ENCODE measurements at places on chromosomes 16 and 17.

DNA sequence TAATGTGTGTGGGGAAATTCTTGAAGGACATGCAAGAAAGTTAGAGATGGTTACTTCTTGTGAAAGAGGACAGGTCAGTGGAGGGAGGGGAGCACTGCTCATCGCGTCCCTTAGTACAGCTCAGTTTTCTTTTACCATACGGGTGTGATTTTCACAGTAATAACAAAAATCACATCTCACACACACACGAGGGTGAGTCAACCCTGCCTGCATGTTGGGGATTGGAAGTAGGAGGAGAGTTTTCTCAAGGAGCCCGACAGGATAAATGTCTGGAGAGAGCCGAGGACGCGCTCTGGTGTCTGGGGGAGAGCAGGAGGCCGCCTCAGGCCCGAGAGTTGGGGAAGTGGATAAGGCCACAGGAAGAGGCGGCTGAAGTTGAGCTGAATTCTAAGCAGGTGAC, 16.4 kb downstream of the PLCD3 start:
- DNase-seq, result no peak

DNA sequence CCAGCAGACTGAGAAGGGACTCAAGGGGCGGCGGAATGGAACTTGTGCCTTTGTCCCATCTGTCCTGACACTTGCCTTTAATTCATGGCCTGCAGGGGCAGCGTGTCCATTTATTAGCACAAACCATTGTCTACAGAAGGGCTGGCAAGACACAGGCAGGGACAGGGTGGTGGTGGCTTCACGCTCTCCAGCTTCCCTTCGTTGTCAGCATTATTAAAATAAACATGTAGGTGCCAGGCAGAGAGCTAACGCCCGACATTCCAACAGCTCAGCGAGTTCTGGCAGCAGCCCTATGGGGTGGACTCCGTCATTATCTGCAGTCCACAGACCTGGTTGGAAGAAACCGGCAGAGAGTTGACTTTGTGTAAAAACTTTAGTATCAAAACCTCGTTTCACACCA, 16.3 kb downstream of the DNAI2 start:
- no peak for DNase-seq

- no peak for DNase-seq
Measured at GRCh38 chr17:42891539-42892152, 9.0 kb upstream of the G6PC1 start.

DNA sequence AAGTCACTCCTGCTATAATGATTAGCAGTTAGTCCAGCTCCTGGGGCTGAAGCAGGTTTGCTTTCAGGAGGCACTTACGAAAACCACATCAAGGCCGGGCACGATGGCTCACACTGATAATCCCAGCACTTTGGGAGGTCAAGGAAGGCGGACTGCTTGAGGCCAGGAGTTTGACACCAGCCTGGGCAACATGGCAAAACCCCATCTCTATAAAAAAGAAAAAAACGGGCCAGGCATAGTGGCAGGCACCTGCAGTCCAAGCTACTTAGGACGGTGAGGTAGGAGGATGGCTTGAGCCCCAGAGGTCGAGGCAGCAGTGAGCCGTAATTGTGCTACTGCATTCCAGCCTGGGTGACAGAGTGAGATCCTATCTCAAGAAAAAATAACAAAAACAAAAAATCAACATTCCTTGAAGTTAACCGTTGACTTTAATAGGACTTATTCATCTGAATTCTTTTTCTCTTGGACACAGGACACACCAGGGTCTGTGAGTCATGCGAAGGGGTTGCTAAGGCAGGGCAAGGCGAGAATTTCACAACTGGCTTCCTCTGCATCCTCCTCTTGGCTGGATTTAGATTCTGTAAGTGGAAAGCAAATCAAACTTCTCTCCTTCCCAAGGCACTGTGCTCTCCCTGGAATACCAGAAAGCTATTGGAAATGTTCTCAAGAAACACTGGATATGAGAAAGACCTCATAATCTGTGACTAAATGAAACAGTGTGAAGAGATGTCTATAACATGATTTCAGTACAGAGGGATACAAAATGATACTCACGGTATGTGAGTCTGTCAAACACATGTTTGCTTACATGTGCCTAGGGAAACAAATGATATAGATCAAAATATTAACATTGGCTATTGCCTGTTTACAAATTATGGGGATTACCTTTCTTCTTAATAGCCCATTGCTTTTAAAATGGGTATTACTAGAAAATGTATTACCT, 99.5 kb downstream of the SYCE1L start:
- DNase-seq, result no peak

GRCh38 chr16:23146877-23147601, 2.2 kb downstream of the USP31 start:
- no peak for DNase-seq

DNA sequence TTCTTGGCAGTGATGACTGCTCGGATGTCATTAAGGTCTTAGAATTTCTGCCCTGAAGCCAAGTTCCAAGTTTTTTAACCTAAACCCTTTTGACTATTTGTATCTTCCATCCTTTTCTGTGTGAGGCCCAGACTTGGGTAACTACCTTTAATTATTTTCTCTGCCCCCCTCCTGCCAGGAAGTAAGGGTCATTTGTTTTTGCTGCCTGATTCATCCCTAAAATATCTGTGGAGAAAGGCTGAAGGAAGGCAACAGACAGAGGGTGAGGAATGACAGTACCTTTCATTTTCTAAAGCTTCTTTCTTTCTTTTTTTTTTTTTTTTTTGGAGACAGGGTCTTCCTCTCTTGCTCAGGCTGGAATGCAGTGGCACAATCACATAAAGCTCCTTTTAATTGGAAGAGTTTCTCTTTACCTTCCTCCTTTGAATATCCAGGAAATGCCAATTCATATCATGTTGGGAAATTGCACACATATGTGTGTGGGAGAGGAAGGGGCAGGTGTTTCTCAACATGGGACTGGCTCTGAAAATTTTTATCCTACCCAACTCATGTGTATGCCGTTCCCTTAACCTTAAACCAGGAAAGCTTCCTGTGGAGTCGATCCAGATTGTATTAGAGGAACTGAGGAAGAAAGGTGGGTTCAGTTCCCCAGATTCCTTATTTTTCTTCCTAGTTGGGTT, 957 bp downstream of the VPS25 start:
- no peak for DNase-seq

DNA sequence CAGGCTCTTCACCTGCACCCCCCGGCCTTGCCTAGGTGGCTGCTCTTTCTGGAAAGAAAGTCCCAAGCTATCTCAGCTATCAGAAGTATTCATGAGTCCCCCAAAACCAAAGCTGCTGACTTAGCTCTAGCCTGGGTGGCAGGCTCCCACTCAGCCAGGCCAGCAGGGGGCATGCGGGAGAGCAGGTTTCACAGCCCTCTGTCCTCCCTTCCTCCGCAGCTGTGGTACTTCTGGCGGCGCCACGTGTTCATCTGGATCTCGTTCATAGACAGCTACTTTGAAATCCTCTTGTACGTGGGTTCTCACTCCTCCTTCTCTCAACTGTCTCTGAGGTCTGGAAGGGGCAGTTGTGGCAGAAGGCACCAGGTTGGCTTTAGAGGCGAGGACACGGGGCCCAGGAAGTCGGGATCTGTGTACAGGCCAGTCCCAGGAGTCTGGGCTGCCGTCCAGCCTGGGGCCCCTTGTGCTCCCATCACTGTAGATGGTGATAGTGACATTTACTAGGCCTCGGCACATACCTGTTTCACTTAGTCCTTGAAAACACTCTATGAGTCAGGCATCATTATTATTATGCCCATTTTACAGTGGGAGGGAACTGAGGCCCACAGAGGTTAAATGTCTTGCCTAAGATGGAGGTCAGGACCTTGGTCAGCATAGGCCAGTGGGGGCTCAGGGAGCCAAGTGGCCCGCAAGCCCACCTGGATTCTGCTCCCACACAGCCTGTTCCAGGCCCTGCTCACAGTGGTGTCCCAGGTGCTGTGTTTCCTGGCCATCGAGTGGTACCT, 12.9 kb downstream of the TRPV2 start:
- DNase-seq, result no peak

DNA sequence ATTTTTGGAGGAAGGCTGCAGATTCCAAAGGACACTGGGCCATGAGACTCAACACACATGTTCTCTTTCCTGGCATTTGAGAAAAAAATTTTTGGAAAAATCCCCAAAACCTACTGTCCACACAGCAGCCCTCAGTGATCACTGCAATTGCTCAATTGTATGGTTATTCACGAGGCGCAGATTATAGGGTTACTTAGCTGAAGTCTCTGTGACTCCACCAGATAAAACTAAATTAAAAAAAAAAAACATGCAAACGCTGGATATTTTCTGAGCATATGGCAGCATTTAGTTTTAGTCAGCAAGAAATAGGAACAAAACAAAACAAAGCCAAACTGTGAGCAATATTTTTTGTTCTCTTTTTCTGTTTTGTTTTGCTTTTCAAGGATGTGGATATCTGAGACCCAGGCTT, 83.8 kb upstream of the FAM20A start:
- DNase-seq, result no peak

DNA sequence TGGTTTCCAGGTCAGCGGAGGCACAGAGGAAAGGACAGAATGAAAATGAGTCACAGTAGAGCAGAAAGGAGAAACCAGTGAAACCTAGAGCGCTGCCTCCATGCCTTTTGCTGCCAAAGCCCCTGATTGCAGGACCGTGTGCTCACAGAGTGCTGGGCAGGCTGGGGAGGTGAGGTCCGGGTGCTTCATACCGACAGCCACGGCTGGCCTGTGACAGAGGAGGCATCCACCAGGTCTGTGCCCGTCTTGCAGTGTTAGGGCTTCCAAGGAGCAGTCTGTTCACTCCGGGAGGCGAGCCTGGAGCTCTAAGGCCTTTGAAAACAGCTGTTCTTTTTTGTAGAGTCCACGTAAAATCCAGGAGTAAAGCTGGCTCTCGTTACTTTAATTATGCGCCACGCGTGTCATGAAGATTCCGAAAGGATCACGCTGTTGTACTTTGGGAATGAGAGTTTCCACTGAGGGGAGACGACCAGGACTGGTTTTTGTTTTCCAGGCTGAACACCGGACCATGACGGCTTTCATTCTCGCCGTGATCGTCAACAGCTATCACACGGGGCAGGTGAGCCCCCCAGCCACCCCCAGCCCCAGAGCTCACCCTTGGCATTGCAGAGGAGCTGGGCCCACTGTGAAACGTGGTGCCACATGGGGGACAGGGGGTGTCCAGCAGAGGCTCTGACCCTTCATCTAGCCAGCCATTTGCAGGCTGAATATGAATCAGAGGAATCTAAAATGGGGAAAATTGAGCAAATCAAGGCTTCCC, 108.5 kb upstream of the CHMP6 start:
- DNase-seq, result peak; percentile 33

GRCh38 chr17:7858522-7858810, 663 bp downstream of the CYB5D1 start:
- no peak for DNase-seq

DNA sequence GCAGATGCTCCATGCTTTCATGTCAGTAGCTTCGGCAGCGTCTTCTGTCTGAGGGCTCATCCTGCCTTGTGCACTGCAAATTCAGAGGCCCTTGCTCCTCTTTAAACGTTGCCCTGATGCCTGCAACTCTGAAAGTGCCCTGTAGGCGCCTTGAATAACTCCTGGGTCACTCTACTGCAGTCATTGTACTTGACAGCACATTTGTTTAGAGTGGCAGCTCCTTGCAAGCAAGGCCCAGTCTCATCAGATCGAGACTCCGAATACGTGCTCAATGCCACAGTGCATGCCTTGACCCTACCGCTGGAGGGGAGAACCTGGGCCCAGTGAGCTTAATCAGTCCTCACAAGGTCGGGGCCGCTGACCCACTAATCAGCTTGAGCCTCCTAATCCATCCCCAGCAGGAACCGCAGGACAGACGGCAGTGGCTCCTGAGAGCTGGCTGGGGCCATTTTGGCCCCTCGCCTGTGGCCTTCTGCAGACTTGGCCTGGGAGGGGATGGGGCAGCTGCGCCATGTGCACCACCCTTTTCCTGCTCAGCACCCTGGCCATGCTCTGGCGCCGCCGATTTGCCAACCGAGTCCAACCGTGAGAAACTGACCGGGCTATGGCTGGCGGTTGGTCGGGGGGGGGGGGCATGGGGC, at the start of gene PRCD:
Gene PRCD (plus strand): TSS at position 414 of the 641 bp plus-strand sequence. CDS start 98 bp downstream, at position 512.
- no peak for DNase-seq

DNA sequence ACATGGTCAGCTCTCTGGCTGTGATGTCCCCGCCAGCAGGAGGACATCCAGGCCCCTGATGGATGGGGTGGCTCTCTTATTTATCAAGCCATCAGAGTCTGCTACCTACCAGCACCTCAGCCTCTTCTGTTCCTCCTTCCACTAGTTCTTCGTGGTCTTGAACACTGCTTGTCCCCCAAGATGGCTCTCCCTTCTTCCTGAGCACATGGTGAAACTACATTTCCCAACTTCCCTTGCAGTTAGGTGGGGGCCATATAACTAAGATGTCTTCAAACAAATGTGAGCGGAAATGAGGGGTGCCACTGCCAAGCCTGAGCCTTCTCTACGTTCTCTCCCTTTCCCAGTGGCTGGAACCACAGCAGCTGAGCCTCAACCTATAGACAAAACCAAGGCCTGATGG, 29.8 kb upstream of the CCDC182 start:
- no peak for DNase-seq

- no peak for DNase-seq
Measured at GRCh38 chr16:75801307-75801706, 75.0 kb upstream of the CPHXL start.
